Umbilical cord (tissue), 2 donors: ENCODE measurements at places on chromosomes 16 and 17.
A peak's percentile ranks its signal among the peaks of the same experiment; 100 is the strongest.

DNA sequence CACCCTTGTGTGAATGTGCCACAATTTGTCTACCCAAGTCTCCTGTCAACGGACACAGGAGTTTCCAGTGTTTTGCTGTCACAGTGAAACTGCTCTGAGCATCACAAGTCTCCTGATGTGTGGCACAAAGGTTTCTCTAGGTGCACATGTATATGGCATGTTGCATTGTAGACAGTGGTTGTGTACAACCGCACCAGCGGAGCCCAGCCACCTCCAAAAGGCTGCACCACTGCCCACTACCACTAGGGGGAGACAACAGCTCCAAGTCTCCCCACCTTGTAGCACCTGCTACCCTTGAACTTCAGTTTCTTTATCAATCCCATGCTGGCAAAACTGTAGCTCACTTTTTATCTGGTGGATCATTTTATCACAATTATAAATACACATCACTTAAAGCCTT lies 95.5 kb upstream of the ZNF469 start:
- DNase-seq = no peak

DNA sequence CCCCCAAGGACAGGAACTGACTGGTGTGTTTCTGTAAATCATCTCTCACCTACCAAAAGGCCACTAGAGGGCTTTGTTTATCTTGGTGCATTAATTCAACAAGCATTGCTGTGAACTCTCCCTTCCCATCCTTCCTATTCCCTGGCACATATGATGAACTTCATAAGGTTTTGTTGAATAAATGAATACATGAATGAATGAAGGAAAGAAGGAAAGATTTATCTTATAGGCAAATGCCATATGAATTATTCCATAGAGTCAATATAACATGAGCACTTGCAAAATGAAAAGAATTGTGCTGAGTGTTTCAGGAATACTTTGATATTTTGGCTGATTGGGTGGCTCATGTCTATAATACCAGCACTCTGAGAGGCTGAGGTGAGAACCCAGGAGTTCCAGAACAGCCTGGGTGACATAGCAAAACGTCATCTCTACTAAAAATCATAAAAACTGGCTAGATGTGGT lies 4.3 kb downstream of the SPDYE4 start:
- DNase-seq = no peak

DNA sequence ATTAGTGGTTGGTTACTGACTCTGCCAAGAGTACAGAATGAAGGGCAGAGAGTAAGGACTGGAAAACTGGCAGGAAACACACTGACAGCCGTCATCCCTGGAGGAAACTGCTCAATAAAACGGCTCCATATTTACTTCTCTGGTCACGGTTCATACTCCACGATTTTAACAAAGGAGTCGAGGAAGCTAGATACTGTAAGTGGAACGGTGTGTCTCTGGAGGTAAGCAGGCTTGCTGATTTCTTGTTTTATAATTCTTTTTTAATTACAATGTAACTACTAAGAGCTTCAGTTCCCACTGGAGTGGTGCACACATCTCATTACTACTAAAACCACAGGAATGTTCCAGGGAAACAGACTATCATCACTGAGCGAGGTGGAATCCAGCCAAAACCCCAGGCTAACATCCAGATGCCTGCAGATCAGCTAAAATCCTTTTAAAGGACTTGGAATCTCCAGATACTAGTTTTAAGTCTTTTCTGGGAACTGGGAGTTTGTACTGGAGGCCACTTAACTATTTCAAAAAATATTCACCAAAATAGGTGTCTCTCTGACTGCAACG lies 17.8 kb downstream of the SERPINF1 start:
- DNase-seq = peak; percentile 97

DNA sequence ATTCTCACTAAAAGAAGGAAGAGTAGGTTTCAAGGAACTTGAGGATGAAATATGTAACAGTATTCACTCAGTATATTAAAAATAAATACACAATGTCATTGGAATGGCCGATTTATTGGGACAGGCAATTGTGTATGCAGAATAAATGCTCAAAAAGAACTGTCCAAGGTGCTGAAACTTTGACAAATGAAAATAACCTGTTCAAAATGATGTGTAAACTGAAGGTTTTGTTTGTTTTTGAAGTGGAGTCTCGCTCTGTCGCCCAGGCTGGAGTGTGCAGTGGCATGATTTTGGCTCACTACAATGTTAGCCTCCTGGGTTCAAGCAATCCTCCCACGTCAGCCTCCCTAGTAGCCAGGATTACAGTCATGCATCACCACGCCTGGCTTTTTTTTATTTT lies 318.7 kb upstream of the RBFOX1 start:
- DNase-seq = peak; percentile 31

- DNase-seq = no peak
These were observed 287.3 kb upstream of the CCL2 start for GRCh38 chr17:33967608-33968349.

DNA sequence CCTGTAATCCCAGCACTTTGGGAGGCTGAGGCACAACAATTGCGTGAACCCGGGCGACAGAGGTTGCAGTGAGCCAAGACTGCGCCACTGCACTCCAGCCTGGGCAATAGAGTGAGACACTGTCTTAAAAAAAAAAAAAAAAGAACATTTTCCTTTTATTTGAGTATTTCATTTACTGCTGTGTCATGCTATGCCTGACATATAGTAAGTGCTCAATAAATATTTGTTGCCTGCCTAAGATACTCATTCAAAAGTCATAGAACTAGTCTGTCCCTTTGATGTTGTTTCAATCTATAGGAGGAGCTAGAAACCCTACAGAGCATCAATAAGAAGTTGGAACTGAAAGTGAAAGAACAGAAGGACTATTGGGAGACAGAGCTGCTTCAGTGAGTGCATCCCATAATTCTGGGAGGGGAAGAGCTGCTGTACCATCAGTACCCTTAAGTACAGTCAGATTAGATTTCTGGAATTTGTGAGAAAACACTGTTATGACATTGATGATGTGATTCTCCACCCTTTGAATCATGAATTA lies 20.0 kb downstream of the CALCOCO2 start:
- DNase-seq = no peak

GRCh38 chr16:66289986-66290385 lies 76.5 kb upstream of the CDH5 start:
- DNase-seq = no peak

DNA sequence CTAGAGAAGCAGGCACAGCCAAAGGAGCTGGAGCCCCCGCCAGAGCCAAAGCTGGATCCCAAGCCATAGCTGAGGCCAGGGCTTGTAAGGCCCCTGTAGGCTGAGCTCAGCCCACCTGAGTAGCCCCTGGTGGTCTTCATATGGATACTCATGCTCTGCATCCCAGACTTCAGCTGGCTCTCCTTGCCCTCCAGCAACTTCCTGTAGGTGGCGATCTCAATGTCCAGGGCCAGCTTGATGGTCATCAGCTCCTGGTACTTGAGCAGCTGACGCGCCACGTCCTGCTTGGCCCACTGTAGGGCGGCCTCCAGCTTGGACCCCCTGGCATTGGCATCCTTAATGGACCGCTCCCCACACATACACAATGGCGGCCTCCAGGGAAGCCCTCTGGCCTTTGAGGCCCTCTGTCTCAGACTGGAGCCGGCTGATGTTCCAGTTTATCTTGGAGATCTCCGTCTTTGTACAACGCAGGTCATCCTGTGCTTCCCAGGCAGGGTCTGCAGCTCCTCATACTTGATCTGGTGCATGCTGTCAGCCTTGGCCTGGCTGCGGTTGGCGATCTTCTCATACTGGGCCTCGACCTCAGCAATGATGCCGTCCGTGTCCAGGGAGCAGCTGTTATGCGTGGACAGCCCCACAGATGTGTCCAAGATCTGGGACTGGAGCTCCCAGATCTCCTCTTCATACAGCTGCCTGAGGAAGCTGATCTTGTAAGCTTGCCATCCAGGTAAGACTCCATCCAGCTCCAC lies 28.9 kb downstream of the IKZF3 start:
- DNase-seq = no peak

GRCh38 chr16:17770104-17770503 lies 299.3 kb upstream of the XYLT1 start:
- DNase-seq = no peak

- no peak for DNase-seq
These were observed 12.7 kb upstream of the KLHDC4 start for GRCh38 chr16:87778476-87778829.

DNA sequence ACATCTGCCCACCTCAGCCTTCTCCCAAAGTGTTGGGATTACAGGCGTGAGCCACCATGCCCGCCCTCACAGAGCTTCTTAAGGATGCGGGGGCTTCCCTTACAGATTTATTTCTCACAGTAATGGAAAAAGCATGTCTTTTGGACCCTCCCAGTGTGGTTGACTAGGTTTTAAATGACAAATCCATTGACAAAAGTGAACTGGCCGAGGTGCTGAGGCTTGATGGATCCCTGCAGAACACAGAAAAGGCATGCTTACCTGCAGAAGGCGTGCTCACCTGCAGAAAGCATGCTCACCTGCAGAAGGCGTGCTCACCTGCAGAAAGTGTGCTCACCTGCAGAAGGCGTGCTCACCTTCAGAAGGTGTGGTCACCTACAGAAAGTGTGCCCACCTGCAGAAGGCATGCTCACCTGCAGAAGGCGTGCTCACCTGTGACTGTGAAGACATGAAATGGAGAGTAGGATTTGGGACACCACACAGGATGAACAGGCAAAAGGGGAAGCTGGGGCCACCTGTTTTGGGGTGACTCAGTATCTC lies 15.1 kb upstream of the BBS2 start:
- DNase-seq = no peak

DNA sequence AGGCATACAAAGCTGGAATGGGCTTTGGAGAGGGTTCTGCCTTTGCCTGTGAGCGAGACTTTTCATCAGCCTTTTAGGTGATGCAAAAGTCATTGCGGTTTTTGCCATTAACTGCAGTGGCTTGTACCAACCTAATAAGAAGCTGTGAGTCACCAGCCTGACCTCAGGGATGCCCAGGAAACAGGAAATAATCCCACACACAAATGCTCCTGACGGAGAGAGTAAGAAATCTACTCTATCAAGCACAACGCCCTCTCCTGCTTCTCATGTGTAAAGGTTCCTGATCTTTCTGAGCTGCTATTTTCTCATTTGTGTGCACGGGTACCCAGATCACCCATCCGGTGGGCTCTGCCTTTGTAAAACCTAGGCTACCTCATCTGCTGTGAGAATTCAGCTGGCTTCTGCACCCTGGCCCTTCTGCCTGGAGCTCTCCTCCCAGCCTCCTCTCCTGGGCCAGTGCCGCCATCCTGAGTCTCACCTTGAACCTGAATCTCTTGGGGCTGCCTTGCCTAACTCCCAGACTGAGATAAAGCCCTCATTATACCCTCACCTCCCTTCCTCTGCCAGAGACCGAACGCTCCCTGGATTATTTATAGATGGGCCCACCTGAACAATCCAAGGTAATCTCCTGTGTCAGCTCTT lies 299.7 kb downstream of the C16orf95 start:
- DNase-seq = peak; percentile 23

- no peak for DNase-seq
These were observed 341 bp downstream of the PCYT2 start for GRCh38 chr17:81910840-81911276.

- DNase-seq = no peak
These were observed 591.4 kb downstream of the TP53TG3F start for GRCh38 chr16:34050787-34051320.

- DNase-seq = no peak
These were observed 414.4 kb downstream of the WWOX start for GRCh38 chr16:78513838-78514237.

GRCh38 chr17:79028496-79029326 lies 4.7 kb downstream of the C1QTNF1 start:
- DNase-seq = no peak

- DNase-seq = no peak
These were observed 155.3 kb downstream of the PITPNC1 start for GRCh38 chr17:67532326-67532871.

DNA sequence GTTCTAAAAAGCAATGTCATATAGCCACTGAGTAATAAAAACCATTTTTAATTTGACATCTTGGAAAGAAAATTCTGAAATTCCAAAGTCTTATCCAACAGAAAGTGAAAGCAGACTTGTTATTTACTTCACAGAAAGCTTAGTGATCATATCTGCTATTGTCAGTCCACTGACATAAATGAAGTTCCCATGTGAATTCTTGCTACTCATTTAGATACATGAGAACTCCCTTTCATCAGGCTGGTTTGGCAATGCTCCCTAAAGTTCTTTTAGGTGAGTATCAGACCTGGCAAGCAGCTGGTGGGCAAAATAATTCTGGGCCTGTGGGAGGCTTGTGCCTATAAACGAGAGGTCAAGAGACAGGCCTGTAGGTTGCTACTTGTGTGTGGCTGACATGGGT lies 23.4 kb downstream of the NME2 start:
- no peak for DNase-seq

GRCh38 chr17:41284546-41284945 lies 9.0 kb downstream of the KRTAP9-7 start:
- DNase-seq = no peak
